ENCODE measurements at places on chromosomes 16 and 17. TPM values are rescaled to one million over a fixed set of nuclear protein-coding genes. Genes with fewer than 3 reads are reported as not detected.

CTRB2 gene
- polyA plus RNA-seq, result 0.14 TPM

SOX8 gene
- 1.5 TPM for polyA plus RNA-seq

TTYH2 gene
- polyA plus RNA-seq, result 15.5 TPM

DHRS7C gene
- polyA plus RNA-seq, result 177 TPM

CIBAR2 gene
- polyA plus RNA-seq, result 0.09 TPM

CES4A gene
- 10.3 TPM for polyA plus RNA-seq

RCVRN gene
- polyA plus RNA-seq, result 0.27 TPM

Measured in right cardiac atrium (tissue), 5 donors.